Kidney tubule cell (primary cell): ENCODE measurements at places on chromosomes 2 and 18.

DNA sequence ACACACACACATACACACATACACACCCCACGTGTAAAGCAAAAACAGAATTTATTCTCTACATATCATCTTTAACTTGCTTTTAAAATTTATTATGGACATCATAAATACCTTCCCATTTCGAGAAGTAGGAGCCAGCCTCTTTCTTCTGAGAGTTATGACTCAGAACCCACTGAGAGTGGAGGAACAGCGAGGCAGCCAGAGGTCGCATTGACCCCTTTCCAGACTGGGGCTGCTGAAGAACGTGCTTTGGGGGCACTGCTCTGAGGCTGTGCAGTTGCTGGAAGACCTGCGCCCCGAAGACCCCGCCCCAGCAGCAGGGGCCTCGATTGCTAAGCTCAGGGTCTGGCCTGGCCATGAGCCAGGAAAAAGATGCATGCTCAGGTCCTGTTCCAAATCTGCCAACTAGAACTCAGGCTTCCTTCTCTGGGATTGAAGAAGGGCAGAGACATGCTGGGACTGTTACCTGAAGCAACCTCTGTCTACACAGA, 133.8 kb upstream of the TWIST2 start:
- no peak for DNase-seq

GRCh38 chr2:118013221-118013723, 598 bp downstream of the CCDC93 start:
- peak; percentile 46 for DNase-seq

DNA sequence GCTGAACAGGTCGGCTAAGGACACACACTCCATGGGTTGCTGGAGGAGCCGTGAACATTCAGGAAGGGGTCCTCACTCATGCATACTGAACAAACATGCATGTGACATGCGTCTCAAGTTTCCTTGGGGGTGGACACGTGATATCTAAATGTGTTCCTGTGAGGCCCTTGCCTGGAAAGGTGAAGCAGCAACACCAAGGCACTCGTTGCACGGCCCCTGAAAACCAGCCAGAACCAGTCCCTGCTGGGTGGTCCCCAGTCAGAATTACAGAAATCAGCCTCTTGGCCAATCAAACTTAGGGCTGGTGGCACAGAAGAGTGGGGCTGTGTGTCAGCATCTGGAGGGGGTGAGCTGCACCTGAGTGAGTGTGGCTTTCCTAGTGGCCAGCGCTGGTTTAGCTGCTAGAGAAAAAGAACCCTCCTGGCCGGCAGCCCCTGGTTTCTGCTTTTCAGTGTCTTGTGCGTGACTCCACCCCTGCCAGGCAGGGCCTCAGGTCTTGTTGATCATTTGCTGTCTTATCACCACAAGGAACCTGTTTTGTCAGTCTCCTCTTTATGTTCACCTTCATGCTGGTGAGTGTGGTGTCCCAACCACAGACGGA, 3.2 kb upstream of the AQP12B start:
- DNase-seq, result no peak

- no peak for DNase-seq
These were observed 56.0 kb downstream of the NRP2 start for GRCh38 chr2:205738117-205738968.

- DNase-seq, result peak; percentile 99
These were observed 50.2 kb downstream of the TEX44 start for GRCh38 chr2:231642631-231643494.

- DNase-seq, result peak; percentile 71
These were observed 172.1 kb downstream of the GFPT1 start for GRCh38 chr2:69214898-69215297.

DNA sequence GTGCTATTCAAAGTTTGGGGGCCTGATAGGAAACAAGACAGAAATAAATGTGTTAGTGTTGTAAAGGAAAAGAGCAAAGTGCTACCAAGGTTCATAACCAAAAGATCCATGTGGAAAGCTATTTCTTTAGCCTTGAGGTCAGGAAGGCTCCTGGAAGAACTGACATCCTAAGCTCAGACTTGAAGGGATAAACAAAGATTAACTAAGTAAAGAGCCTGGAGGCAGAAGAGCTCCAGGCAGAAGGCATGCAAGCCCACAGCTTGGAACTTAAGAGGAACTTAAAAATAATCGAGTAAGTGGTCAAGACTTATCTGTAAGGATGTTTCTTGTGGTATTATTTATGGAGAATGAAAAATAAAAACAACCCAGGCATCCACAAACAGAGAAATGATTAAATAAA, 245.0 kb upstream of the MGAT5 start:
- DNase-seq, result no peak

DNA sequence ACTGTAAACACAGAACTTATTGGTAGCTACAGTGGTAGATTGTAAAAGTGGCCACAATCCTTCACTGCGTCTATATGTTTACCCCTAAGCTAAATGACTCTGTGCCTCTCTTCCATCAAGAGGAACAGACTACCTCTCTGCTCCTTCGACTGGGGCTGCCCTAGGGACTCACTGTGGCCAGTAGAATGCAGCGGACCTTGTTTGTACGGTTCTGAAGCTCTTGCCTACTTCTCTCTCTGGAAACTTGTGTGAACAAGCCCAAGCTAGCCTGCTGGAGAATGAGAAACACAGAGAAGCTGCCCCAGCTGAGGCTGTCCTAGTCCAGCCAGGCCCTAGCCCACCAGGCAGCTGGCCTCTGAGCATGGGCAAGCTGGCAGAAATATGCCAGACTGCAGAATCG, 140.8 kb upstream of the SLC1A4 start:
- DNase-seq, result no peak

GRCh38 chr2:105845976-105846375, 101.3 kb downstream of the NCK2 start:
- DNase-seq, result no peak

- no peak for DNase-seq
These were observed 71.8 kb downstream of the PRELID3A start for GRCh38 chr18:12479536-12479935.
